Activated CD8-positive, alpha-beta memory T cell treated with anti-CD3 and anti-CD28 coated beads for 24 hours (primary cell): ENCODE measurements at places on chromosomes 3 and 15.

- DNase-seq: no peak
These were observed 355.5 kb downstream of the OCA2 start for GRCh38 chr15:27743638-27744037.

DNA sequence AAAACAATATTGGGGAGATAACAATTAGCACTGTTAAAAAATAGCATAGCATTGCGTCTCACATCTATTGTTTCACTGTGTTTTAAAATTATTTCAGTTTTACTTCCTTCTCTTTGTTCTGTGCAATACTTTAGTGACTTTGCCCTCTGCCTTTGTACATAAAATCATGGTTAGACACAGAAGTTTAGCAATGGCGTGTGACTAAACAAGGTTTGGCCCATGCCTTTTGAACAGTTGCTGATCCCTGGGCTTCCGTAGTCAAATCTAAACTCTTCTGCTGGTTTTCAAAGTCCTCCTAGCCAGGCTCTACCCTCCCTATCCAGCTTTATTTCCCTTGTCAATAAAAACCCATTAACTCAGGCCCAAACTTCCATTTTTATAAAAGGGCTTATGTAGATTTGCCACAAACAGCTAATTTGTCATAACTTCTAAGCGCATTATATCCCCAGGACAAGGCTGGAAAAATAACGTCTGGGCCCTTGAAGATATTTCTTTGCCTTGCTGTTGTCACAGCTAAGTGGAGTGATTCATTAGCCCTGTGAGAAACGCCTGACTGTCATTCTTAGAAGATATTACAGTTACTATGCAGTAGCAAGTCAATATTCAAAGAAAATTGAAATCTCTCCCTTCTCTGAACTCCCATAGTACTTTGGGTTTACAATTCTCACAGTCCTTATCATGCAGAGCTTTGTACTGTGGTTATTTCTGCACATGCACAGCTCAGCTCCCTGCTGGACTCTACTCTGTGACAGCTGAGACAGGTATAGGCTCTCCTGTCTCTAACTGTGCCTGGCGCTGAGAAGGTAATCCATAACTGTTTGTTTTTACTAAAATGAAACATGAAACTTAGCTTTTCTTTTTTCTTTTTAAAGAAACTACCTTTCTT, 123.4 kb upstream of the SLC24A5 start:
- DNase-seq: no peak

DNA sequence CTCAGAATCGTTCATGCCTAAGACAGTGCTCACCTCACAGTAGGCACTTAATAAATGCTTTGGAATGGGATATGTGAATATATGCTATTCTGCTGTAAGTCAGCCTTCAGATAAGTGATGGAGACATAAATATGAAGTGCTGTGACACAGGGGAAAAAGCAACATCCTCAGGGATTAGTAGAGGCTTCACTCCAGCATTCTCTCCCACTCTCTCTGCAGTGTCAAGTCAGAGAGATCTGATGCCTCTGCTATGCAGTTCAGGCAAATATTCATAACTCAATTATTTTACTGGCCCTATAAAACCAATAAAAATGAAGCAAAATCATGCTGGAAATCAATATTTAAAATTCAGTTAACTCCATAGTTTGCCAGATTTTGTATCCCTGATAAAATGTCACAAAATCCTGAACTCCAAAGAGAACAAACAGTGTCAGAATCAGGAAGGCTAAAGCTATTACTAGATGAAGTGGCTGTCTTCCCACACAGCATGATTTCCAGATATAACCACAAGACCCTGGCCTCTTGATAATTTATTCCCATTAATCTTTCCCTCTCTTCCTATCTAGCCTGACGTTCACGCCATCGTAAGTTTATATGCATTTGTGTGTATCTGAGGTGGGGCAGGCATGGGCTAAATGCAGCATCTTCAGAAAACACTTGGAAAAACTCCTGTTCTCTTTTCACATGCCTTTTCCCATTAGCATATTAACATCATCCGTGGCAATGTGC, 278.9 kb upstream of the ATP11B start:
- no peak for DNase-seq

GRCh38 chr3:52357151-52358080, 41.3 kb downstream of the DNAH1 start:
- DNase-seq: no peak

GRCh38 chr3:61221759-61222362, 29.4 kb downstream of the FHIT start:
- no peak for DNase-seq

DNA sequence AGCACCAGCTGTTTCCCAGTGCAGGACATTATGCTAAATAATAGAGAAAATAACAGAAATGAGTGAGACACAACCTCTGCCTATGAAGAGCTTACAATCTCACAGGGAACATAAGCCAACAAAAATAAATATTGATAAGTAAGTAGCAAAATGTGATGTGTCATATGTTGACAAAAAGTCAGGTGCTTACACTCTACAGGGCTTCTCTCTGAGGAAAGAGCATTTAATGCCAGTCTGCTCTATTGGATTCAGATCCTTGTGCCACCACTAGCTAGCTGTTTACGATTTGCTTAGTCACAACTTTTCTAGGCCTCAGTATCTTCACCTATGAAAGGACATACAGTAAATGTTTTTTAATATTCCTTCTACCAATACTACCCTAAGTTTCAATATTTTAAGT, 500.9 kb upstream of the NAALADL2 start:
- DNase-seq: no peak

DNA sequence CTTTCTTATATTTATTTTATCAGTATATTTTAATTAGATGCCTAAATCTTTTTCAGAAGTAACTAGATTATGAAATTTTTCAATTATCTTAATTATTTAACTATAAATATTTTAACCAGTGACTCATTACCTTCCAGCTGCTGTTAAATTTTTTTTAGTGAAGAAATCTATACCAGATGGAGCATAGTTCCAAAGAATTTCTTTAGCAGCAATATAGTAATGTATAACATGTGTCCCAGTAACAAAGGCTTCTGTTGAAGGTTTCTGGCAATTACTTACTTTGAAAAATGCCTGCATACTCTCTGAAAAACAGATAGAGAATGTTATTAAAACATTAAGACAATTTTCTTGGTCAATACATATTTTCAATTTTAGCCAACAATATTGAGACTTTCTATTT, 45.1 kb upstream of the CP start:
- no peak for DNase-seq

DNA sequence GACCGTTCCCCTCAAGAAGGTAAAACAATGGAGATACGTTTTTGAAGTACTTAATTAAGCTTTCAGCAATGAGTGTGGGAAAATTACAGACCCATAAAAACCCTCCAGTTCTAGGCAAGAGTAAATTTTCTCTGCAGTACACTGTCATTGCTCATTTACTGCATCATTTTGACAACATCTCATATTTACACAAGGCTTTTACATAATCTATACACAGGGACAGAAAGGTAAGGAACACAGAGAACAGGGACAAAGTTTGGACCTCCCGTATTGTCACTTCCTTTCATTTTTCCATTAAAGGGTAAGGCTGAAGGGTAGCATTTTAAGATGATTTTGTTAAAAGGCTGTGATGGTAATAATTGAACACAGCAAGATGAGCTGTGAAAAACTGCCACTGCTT, 7.4 kb upstream of the HGD start:
- no peak for DNase-seq

DNA sequence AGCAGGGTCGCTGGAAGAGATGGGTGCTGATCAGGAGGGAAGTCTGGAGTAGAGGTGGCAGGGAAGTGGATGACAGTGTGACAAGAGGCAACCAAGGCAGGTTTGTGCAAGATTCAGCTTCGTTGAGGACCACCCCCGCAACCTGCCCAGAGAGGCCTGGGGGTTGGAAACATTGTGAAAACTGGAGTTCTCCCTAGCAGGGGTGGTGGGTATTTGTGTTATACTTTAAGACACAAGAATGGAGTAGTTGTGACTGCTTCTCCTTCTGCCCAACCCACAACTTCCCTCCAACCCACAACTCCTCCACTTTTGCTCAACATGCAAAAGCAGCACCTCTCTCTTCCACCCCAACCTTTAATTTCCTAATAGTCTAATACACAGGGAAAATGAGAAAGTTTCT, 8.6 kb upstream of the ARNT2 start:
- no peak for DNase-seq

GRCh38 chr3:71461749-71462483, 121.6 kb downstream of the FOXP1 start:
- no peak for DNase-seq

- DNase-seq: no peak
These were observed 3.2 kb downstream of the ZIC1 start for GRCh38 chr3:147412261-147412916.

GRCh38 chr3:11611341-11611799, 32.3 kb downstream of the VGLL4 start:
- DNase-seq: no peak

- no peak for DNase-seq
These were observed 57.3 kb upstream of the RNF7 start for GRCh38 chr3:141680620-141681389.

DNA sequence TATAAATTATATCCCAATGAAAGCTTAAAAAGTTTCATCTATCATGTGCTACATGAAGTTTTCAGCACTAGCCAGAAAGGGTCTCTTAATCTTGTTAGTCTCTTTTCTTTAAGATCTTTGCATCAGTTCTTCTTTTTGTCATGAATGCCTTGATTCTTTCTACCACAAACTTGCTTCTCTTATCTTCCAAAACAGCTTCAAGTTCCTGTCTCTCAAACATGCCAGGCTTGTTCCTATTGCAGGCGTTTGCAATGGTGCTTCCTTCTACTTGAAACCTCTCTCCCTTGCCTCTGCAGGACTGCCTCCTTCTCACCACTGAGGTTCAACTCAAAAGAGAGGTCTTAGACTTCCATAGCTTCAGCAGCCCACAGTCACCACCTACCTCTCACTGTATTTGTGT, 104.3 kb upstream of the FRMD4B start:
- no peak for DNase-seq

DNA sequence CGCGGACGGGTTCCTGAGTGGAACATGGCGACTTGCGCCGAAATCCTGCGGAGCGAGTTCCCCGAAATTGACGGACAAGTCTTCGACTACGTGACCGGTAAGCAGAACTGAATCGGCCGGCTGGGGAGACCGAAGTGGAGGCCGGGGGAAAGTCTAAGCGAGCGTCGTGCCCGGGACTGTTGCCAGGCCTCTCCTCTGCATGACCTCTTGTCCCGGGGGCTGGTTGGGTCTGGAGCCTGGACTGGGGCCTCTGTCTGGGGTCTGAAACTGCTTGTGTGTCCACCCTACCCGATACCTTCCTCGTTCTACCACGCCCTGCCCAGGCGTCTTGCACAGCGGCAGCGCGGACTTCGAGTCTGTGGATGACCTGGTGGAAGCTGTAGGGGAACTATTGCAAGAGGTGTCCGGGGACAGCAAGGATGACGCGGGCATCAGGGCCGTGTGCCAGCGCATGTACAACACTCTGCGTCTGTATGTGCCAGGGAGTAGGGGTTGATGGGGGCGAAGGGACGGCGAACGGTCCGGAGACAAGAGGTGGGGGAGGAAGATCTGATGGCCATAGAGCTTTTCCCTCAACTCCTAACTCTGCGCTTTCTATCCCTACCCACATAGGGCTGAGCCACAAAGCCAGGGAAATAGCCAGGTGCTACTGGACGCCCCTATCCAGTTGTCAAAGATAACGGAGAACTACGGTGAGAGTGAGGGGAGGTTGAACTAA, at the start of gene ABCF3:
Gene ABCF3 (plus strand): TSS at position 16 of the 718 bp plus-strand sequence. CDS start 9 bp downstream, at position 25.
- DNase-seq: no peak

DNA sequence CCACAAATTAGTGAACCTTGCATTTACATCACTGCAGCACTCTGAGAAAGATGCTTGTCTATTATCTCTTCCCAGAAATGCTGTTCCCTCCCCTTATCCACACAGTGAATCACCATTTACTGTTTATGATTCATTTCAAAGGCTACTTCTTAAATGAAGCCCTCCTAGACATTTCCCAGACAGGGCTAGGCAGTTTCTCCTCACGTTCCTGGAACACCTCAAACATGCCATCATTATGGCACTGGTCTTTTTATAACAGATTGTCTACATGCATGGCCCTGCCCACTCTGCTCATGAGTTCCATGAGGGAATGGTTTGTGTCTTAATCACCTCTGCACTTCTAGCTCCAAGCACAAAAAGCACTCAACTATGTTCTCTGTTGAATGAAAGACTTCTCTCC, 32.2 kb upstream of the TM2D3 start:
- no peak for DNase-seq

DNA sequence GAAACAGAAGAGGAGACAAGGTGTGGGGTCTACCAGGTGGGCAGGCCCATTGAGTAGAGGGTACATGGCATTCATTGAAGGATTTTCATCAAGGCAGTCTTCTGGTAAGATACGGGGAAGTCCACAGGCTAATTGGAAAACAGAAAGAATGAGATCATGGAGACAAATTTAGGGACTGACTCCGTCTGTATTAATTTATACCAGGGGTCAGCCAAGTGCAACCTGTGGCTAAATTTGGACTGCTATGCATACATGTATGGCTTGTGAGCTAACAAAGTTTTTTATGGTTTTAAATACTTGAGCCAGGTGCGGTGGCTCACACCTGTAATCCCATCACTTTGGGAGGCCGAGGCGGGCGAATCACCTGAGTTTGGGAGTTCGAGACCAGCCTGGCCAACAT, 21.1 kb upstream of the SNRPN start:
- no peak for DNase-seq

DNA sequence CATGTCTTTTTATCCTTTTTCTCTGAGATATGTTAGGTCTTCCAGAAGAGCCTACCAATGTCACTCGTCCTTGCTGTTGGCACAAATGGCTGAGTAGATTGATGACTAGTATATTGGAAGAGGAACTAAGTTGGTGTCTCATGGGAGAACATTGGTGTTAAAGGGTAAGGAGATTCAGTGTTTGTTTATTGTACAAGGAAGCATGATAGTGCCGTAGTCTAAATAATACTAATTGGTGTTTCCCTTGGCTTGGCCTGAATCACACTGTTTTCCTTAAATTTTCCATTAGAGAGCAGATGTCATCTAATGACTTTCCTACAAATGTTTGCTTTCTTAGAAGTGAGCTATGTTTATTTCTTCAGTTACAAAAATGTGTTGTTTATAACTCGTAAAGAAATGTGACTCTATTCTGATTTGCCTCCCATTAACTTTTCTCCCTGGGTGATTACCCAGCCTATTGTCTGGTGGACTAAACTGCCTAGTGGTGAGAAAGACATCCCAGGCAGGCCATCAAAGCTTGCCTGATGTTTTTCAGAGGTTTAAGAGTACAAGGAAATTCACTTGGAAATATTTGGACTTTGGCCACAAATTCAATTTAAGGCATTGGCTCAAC, 28.7 kb downstream of the ADAMTSL3 start:
- no peak for DNase-seq
